Endothelial cell (in vitro differentiated cells): ENCODE measurements at places on chromosomes 3 and 15.
A peak's percentile ranks its signal among the peaks of the same experiment; 100 is the strongest.

DNA sequence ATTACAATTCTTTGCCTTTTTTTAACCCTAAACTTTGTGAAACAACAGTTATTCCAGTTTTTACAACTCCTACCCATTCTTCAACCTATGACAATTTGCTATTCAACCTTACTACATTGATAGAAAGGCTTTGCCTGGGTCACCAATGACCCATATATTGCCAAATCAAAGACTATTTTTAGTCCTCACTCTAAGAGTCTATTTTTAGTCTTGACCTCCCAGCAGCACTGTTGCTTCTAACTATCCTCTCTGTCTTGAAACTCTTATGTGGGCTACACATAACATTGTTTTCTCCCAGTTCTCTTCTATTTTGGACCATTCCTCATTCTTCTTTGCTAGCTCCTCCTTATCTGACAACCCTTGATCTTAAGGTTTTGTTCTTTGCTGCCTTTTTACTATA lies 71.4 kb downstream of the C3orf80 start:
- no peak for DNase-seq

- DNase-seq: no peak
These were observed 7.0 kb downstream of the FNDC3B start for GRCh38 chr3:172046268-172046915.

- DNase-seq: no peak
These were observed 178.7 kb downstream of the THRB start for GRCh38 chr3:24315971-24316370.

- no peak for DNase-seq
These were observed 482.2 kb downstream of the RBMS3 start for GRCh38 chr3:29763115-29763514.

DNA sequence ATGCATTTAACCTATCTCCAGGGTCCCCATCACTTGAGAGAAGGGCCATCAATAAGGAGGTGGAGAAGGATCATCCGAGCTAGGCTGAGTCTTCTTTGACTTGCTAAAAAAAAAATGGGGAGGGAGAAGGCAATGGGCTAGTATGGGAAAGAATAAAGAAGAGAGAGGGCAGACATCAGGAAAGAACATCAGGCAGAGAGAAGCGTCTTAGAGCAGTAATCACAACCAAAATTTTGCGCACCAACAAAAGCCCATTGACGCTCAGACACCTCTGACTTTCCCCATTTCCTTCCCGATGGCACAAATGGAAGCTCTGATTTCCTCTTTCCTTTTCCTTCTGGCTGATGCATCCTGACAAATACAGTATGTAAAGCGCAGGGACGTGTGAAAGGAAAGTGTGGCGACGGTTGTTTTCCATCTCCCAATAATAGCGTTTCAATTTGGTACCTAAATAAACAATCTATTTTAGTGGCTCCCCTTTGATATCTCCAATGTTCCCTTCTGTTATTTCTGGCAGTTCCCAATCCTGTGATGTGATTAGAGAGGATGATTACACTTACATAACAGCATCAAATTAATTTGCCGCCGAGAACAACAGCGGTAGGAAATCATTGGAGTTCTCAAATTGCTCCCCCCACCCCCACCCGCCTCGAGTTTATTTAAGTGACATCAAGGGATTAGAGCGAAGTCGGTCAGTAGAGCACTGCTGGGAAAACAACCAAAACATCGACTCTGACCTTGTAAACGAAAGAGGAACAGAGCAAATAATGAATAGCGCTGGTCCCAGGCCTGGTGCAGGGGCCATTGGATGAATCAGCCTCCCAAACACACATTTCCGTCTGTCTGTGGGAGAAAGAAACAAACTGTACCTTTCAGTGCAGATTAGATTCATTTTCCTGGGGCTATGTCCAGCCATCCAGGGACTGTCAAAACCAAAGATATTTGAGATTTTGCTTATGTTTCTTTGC lies 273.3 kb upstream of the ICE2 start:
- peak; percentile 5 for DNase-seq

GRCh38 chr3:194588236-194588635 lies 45.0 kb downstream of the TMEM44 start:
- DNase-seq: no peak

GRCh38 chr15:62857411-62857853 lies 185.1 kb upstream of the TPM1 start:
- DNase-seq: no peak

GRCh38 chr3:147383617-147384016 lies 22.7 kb downstream of the ZIC4 start:
- no peak for DNase-seq

DNA sequence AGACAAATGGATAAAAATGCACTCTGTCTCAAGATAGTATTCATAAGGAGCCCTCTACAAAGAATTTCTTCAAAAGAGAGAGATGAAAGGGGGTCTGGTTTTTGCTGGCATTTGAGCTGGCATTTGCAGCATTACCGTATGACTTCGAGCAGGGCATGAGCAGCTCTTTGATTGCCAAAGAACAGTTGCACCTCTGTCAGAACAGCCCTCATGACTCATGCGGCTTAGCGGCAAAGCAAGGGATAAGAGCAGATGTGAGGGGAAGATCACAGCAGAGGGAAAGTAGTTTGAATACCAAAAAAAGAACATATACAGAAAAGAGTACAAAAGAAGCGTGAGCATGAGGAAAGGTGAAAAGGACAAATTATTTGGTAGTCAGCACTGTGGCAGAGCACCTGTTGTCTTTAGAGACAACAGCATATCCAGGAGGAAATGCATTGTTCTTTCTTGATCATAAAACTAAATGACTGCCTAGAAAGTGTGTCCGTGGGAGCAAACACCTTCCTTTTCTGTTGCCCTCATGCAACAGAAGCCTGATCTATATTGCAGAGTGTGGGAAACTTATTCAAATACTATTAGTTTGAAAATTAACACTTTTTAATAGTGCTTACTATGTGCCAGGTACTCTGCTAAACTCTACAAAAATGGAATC lies 80.5 kb upstream of the SLC24A5 start:
- DNase-seq: no peak

- DNase-seq: no peak
These were observed 53.4 kb downstream of the USP13 start for GRCh38 chr3:179706233-179706632.

DNA sequence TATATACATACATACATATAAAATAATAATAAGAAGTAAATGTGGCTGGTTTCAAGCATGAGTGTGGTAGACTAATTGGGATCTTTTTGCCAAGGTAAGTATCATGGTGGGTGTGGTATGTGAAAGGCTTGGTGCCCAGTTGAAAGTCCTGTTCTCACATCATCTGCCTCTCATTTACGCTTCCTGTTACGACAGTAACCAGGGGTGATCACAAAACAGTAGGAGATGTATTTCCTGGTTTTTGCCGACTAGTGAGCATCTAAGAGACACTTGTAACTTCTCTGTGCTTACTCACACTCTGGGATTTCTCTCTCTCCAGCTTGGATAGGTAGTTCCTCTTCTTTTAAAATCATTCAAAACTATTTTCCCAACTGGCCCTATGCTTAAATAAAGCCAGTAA lies 1028.3 kb upstream of the NR2F2 start:
- DNase-seq: peak; percentile 33

DNA sequence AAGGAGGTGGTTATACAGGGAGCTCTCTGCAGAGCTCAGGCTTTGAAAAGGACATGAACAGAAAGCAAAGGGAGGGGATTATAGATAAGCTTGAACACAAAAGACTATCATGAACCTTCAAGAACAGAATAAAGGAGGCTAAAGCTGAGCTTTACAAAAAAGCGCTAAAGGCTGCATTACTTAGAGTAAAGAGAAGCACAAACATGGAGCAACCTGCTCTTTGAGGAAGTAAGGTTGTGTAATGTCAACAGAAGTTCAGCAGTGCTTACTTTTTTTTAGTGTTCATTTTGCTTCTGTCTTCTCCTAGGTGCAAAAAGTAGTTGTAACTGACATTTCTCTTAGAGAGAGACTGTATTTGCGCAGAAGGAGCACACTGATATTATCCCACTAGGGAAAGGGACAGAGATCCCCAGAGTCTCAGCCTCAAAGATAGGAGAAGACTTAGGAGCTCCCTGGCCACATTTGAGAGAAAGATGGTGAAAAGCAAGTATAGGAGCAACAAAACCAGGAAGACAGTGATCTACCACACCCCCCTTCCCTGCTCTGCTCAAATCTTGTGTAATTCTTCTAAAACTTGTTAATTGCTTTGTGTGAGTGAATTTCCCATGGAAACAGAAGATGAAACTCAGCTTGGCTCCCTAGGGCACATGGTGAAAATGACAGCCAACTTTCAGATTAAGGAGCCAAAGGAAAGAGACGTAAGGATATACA lies 54.7 kb downstream of the QTRT2 start:
- no peak for DNase-seq
